ENCODE measurements at places on chromosomes 3 and 15. TPM values are rescaled to one million over a fixed set of nuclear protein-coding genes. Genes with fewer than 3 reads are reported as not detected.

Gene CKMT1A
- 6.1 TPM for total RNA-seq

DNA sequence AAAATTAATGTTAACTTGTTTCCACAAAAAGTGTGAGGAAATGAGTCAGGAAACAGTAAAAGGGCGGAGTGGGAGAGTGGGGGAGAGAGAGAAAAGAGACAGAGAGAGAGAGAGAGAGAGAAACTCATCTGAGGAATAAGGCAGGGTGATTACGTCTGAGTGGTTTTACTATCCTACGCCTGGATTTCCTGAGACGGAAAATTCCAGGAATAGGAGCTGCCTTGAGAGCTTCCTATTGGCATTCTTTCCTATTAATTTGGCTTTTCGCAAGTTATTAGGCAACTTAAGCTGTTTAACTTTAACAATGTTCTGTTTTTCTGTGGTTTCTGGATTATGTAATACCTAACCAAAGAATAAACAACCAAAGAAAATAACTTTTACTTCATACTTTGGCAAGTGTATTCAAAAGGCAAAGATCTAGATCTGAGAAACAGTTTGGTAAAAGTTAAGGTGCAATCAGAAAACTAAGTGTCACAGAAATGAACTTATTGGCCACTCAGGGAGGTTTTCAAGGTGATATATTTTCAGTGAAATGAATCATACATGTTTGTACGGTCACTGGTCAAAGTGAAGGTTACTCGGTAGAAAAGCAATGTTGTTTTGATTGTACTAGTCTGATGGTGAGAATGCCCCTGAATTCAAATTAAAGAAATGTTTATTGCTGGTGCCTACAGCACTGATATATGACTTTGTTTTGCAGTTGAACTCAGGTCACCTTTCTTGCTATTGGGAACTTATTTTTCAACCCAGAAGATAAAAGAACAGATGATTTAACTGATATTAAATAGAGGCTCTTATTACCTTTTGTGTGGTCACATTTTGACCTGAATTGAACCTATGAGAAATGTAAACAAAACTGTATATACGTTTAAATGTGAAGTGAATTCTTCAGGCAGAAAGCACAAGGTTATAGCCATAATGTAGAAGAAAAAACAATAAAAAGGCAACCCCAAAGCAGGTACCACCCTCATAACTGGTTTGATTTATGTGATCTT lies 39.9 kb upstream of the TNFSF10 start:
- DNase-seq: no peak

Gene ARHGEF26
- total RNA-seq: 0.35 TPM

Gene SLC24A5
- not detected for total RNA-seq

Gene GASK1A
- not detected for total RNA-seq

Gene CAND2
- 4.1 TPM for total RNA-seq

- no peak for DNase-seq
Measured at GRCh38 chr3:180332608-180333007, 269.4 kb upstream of the TTC14 start.

DNA sequence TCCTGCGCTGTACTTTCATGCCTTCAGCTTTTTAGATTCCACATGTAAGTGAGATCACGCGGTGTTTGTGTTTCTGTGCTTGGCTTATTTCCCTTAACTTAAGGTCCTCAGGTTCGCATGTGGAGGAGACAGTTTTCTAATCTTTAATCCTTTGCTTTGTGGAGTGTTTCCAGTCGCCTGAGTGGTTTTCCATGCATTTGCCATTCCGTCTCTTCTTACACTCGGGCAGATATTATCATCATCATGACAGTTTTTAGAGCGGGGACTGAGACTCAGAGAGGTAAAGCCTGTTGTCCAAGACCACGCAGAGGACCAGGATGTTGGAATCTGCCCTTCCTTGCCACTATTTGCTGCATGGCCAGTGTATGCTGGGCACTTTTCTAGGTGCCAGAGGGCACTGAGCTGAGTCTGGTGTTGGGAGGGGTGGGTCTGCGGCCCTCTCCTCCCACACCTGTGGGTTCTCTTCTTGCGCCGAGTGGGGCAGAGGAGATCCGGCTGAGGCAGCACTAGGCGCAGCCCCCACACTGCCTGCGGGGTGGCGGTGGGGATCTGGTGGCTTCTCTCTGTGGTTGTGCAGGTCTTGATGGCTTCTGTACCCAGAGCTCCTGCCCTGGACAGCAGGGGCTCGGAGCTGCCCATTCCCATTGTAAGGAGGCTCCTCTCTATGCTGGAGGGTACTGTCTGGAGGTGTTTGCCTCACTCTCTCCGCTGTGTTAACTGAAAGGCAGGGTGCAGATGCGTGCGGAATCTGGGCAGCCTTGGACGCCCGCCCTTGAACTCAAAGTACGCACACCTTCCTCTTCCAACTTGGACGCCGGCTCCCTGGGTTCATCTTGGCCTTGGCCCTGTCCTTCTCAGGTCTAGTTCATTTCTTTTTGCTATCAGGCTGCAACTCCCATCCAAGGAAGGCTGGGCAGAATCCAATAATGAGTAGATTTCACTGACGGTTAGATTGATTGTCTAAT lies 156.0 kb upstream of the RGMA start:
- no peak for DNase-seq

GRCh38 chr15:99070208-99070607 lies 34.7 kb upstream of the SYNM start:
- DNase-seq: no peak

Gene FURIN
- 7.4 TPM for total RNA-seq

GRCh38 chr3:73536336-73536895 lies 88.3 kb downstream of the PDZRN3 start:
- no peak for DNase-seq

DNA sequence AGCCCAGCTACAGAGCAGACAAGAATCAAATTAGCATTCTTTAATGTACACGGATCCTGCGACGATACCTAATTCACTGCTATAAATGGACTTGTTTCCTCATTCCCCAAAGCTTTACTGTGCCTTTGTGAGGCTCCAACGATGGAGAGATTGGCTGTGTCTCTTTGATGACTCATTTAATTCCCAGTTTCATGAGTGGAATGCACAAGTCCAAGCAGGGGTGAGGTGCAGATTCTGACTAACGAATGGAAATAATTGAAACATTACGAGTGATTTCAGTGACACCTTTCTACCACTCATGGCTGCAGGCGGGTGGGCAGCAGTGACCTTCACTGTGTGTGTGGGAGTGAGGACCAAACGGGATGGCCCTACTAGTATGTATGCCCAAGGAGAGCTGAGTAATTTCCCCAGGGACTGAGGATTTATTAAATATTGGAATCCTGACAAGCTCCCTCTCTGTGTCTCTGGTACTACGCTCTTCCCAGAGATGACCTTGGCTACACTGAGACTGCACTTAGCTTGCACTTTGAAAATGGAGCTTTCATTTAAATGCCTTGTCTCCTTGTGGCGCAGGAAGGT lies 156.7 kb downstream of the CACNA2D3 start:
- no peak for DNase-seq

DNA sequence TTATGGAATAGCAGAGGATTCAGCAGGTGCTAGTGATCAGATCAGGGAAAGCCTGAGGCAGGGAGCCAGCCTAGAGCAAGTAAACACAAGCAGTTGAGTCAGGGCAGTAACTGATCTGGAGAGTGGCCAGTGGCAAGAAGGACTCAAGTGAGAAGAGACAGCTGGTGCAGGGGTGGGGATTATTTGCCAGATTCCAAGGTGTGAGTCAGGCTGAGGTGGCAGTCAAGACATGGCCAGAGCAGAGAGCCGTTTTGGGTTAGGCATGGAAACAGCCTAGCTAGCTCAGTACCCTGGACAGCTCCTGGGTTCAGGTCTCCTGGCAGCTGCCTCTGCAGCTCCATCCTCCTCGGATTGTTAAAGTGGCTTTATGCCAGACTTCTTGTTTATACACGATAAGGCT lies 281.9 kb upstream of the ONECUT1 start:
- peak; percentile 33 for DNase-seq

DNA sequence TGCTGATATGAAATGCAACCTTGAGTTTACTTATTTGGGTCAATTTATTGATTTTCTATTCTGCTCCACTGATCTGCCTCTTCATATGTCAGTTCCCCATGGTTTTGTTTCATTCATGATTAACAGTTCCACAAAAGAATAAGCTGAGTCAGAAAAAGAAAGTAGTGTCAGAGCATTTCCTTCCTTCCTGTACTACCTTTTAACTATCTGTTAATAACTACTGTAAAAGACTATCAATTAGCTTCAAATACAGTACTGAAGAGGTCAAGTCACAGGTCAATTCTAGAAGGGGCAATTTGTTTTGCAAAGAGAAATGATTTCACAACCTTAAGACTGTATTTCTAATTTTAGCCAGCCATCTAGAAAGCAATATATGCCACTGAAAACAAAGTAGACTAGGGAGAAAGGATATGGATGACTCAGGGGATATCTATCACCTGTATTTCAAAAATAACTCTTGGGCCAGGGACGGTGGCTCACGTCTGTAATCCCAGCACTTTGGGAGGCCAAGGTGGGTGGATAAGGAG lies 129.5 kb downstream of the TFDP2 start:
- no peak for DNase-seq

Gene MME
- 117 TPM for total RNA-seq

DNA sequence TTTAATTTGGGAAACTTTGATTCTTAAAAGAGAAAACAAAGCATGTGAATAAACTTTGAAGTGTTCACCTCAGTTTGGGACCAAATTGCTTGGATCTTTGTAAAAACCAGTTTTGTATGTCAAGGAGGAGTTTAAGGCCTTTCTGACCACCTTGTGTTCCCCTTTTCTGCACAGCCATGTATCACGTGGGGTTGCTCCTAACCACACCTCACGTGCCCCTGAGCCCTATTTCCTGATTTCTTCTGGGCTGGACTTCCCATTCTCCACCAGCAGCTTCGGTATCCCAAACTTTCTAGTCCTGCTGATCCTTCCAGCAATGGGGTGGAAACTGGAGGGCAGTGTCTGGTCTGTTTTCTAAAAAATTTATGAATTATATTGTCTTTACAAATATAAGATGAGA lies 76.4 kb upstream of the STT3B start:
- DNase-seq: no peak

DNA sequence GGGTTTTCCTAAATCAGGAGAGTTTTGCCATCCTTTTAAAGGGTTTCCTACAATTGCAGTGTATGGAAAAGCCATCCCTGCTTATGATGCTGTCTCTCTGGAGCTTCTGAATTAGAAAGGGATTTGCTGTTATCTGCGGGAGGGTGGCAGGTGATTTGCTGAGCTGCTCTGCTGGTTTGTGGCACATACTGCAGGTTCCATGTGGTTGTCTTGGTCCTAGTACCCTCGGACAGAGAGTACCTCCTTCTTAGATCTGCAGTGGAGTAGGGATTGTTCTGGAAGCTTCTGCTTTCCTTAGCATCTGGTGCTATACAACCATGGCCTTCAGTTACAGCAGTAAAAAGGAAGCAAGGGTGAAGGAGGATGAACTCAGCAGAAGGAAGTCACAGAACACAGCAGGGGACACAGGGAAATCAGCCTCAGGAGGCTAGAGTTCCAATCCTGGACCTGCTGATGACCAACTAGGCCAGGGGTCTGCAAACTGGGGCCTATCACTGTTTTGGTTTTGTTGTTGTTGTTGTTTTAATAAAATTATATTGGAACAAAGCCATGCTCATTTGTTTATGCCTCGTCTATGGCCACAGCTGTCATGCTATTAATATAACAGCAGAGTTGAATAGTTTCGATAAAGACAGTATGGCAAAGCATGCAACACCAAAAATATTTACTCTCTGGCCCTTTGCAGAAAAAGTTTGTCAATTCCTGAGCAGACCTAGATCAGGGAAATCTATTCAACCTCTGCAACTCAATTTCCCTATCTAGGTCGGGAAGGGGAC lies 39.5 kb downstream of the STARD5 start:
- DNase-seq: peak; percentile 44

DNA sequence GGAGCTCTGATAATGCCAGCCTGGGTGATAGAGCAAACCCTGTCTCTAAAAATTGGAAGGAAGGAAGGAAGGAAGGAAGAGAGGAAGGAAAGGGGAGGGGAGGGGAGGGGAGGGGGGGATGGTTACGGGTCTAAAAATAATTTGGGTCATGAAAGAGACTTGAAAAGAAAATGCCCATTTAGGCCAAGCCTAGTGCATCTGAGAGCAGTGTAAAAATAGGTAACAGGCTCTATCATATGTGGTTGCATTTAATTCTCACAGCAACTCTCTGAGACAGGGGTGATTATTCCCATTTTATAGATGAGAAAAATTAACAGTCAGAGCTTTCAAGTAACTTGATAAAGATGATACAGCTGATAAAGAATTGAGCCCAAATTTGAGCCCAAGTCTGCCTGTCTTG lies 3.6 kb upstream of the ECE2 start:
- DNase-seq: no peak

Gene CD80
- total RNA-seq: not detected

GRCh38 chr3:119555309-119555735 lies 4.1 kb downstream of the CD80 start:
- no peak for DNase-seq

Gene FSIP1
- 0.65 TPM for total RNA-seq

DNA sequence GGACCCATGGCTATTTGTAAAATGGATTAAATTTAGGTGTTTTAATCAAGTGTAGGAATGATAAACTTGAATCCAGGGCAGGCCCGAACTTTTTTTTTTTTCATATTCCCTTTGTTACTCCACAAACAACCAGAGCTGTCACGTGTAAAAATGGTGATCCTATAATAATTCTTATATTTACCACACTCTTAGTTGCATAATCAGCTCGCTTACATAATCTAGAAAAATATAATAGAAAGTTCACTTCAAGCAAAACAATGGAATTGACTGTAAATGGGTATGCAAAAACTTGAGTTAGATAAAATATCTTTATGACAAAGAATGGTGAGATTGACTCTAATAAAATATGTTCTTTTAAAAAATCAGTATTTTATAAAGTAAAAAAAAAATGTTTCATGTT lies 2.1 kb upstream of the PAQR9 start:
- DNase-seq: no peak

All from OCI-LY7 (cell line).